ENCODE measurements at places on chromosomes 11 and 22.

DNA sequence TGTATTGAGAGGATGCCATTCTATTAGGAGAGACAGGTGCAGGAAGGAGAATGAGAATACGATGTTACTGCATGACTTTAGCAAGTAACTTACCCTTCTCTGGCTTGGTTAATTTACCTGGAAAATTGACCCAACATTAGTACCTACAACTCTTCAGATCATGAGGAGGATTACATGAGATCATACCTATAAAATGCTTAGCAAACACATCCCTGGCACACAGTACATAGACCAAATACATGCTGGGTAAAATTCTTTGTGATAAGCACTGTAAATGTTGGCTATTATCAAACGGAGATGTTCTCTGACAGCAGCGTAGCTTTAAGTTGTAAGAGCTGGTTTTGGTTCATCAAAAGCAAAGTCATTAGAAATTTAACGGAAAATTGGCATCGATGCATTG is 28.8 kb downstream of the LARGE1 start:
- DNase-seq, result no peak

DNA sequence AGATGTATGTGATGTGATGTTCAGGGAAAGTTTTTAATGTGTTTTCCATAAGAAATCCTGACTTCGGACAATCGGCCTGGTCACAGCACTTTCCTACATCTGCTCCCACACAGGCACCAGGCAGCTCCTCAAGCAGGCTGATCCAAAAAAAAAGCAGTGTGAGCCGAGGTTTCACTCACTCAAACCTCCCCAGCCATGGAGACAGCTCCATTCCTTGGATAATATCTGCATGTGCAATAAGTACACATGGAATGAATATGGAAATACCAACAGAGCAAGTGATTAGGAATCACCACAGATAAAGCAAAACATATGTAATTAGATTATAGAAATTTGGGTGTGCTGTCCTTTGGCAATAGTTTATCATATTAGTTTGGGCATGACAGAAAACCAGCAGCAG is 88.8 kb upstream of the API5 start:
- DNase-seq, result no peak

GRCh38 chr22:37848587-37849088 is 581 bp upstream of the EIF3L start:
- peak; percentile 42 for DNase-seq

GRCh38 chr11:118128721-118129470 is 23.7 kb downstream of the SCN4B start:
- no peak for DNase-seq

DNA sequence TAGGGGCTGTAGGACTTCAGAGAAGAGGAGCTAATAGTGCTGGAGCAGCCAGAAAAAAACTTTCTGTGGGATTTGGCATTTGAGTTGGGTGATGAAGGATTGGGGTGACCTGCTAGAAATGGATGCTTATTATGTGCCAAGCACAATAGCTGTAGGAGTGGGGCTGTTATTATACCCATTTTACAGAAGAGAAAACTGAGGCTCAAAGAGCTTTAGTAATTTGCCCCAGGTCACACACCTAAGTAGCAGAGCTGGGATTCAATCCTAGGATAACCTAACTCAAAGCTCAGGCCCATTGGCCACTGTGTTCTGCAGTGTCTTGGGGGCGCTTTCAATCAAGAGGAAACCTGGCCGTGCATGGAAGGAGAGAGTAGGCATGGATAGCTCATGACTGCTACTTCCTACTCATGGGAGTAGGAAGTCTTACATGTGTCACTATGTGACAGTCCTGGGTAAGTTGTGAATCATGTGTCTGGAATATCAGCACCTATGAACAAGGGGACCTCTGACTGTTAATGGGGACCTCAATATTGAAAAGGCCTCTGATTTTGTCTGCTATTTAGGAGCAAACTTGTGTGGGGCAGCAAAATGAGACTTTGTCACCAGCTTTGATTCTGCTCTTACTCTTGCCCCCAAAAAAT is 6.1 kb upstream of the ELF5 start:
- DNase-seq, result no peak

DNA sequence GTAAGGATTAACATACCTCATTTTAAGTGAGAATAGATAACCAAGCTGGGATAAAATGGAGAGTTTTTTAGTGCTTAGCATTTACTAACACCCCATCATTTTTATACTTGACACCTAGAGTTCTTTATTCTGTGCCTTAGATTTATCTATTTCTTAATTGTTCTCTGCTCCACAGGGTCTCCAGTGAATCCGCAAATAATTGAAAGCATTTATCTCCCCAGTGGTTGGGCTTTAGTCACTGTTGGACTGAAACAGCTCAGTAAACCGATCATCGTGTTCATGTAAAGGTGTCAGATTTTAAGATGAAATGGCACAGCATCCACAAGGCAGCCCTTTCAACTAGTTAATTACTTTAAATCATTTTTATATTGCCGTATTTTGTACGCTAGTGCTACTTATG is 17.8 kb upstream of the GRIA4 start:
- DNase-seq, result no peak

DNA sequence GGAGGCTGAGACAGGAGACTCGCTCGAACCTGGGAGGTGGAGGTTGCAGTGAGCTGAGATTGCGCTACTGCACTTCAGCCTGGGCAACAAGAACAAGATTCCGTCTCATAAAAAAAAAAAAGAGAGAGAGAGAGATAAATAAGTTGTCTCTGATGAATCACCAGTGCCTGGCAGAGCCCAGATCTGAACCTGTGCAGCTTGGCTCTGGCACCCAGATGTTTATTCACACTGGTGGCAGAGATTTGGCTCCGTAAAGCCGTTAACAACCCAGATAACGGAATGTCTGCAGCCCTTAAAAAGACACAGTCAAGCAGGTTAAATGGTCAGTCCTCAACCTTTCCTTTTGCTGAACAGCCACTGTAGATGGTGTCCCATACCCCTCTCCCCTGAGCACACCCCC is 33.5 kb upstream of the RTL6 start:
- DNase-seq, result no peak

DNA sequence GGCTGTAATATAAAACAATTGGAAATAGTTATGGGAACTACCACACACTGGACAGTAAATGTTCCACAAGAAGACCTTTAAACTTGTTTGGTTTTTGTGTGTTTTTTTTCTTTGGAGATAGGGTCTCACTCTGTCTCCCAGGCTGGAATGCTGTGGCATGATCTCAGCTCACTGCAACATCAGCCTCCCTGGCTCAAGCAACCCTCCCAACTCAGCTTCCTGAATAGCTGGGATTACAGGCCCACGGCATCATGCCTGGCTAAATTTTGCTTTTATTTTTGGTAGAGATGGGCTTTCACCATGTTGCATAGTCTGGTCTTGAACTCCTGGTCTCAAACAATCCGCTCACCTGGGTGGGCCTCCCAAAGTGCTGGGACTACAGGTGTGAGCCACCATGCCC is 121.0 kb downstream of the MPPED2 start:
- DNase-seq, result no peak

DNA sequence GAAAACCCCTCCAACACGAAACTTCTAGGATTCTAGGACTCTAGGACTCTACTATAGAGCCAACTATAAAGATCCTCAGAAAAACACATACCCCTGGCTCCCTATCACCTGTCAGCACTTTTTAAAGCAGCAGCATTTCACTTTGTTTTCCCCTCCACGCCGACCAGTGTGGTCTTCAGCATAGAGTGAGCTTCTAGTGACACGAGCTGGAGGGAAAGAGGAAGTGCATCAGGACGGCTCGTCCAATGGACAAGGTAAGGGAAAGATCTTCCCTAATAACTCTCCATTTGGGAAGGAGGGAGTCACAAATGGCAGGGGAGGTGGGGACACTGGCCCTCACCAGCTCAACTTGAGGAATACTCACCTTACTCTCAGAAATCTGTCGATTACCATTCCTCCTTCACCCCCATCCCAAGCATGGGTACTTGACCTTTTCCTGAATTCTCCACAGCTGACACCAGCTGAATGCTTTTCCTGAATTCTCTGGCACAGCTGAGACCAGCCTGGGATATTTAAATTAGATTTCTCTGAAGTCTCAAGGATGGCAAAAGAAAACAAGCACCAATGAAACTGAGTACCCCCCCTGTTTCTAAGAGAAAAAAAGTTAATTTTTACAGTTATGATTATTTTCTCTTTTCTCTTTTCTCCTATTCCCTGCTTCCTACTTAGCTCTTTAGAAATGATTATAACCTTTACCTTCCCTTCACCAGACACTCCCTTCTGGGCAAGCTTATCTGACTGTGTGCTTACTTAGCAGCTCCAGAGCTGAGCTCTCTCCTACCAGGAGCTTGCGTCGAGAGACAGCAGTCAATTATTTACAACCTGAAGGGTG is 33.3 kb upstream of the NNMT start:
- peak; percentile 57 for DNase-seq

DNA sequence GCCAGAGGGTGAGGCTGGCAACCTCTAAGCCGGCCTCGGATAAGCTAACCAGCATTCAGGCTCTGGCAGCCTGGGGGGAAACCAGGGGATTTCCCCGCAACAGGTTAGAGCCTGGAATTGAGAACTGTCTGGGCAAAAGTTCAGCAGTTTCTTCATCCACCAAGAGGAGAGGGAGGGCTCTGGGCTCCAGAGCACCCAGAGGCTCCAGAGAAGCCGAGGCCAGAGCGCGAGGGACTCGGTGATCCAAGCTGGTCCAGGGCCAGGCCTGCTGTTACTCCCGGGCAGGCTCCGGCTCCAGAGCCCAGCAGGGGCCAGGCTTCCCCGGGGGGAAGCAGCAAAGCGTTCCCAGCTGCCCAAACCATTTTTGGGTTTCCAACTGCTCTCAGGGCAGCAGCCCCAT is 13.3 kb upstream of the SH3BP1 start:
- DNase-seq, result peak; percentile 67

GRCh38 chr11:30895046-30895445 is 308.9 kb upstream of the MPPED2 start:
- no peak for DNase-seq

DNA sequence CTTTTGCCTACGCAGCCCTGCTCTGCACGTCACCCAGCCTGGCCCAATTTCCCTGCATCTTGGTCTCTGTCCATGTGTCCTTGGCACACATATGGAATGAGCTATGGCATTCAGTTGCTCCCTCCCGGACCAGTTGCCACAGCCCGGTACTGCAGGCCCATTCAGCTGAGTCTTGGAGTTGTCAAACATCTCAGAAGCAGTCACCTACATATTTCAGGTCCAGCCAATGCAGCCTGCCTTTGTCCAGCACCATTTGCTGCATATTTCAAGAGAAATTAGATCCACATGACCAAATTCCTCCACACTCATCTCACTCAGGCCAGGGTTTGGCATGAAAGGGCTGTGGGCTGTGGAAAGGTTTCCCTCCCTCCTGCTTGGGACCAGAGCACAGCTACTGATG is 76.8 kb downstream of the MN1 start:
- DNase-seq, result no peak

DNA sequence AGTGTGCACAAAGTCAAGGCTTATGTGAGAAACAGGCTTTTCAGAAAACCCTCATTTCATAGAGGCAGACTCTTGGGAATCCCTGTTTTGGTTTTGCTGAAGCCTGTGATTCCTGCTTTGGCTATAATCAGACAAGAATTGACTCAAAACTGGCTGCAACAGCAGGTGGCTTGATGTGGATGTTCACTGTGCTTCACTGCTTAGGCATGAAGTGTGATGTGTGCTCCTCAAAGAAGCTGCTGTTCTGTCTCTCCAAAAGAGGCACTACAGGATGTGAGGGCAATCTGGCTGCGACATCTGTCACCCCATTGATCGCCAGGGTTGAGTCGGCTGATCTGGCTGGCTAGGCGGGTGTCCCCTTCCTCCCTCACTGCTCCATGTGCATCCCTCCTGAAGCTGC is 103.5 kb downstream of the C11orf58 start:
- no peak for DNase-seq

- DNase-seq, result peak; percentile 68
These were observed 15.5 kb downstream of the APOL3 start for GRCh38 chr22:36144886-36145541.

- DNase-seq, result peak; percentile 70
These were observed 5.2 kb upstream of the MUC5AC start for GRCh38 chr11:1152316-1153104.

- no peak for DNase-seq
These were observed 79.4 kb upstream of the LMO1 start for GRCh38 chr11:8342821-8343681.

DNA sequence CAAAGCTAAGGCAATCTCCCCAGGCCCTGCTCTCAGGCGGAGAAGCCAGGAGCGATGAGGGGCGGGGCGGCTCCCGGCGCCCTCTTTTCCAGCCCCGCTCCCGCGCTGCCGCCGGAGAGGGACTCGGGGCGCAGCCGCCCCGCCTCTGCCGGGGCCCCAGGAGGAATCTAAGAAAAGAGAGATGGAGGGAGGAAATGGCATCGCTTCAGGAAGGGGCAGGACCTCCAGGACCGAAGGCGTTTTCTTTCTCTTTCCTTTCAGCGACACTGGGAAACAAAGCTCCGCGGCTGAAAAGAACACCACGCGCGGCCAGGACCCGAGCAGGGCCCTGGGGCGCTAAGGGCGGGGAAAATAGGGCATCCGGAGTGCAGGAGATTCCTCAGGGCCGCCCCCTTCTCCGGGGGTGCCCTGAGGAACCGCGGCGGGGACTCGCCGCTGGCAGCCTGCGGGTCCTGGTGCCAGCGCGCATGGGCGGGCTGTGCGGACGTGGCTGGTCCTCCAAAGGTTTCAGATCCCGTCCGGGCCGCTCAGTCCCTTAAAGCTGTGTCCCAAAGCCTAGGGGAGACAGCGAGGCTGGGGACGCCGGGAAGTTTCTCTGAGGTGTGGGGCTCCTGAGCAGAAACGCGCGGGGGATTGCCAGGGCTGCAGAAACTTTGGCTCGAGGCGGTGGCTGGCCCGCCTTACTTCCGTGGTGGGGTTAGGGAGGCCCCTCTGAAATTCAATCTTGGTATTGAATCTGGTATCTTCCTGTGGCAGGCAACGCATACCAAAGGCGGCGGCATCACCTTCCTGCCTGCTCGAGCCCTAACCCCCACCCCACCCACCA is 2.8 kb upstream of the BSX start:
- DNase-seq, result no peak

DNA sequence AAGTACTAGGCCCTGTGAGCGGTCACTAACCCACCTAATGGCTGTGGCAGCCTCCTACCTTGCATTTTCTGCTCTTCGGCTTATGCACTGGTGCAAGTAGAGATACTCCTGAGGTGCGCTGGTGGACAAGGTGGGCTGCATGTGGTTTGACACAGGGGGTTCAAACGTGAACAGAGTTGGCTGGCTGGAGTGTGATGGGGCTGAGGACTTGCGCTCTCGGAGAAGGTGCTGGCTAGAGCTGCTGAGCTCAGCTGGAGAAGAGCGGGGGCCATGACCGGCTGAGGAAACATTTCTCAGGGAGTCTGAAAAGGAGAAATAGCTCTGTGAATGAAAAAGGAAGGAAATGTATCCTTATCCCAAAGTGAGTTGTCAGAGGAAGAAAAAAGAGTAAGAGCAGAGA is 61.4 kb downstream of the USP35 start:
- no peak for DNase-seq

GRCh38 chr11:68579455-68579854 is 104.9 kb upstream of the GAL start:
- peak; percentile 30 for DNase-seq

- no peak for DNase-seq
These were observed 3.8 kb upstream of the TTLL8 start for GRCh38 chr22:50061824-50062355.

- no peak for DNase-seq
These were observed 258.5 kb upstream of the SORL1-AS1 start for GRCh38 chr11:121711236-121711635.
